ENCODE measurements at places on chromosomes 4 and X.

DNA sequence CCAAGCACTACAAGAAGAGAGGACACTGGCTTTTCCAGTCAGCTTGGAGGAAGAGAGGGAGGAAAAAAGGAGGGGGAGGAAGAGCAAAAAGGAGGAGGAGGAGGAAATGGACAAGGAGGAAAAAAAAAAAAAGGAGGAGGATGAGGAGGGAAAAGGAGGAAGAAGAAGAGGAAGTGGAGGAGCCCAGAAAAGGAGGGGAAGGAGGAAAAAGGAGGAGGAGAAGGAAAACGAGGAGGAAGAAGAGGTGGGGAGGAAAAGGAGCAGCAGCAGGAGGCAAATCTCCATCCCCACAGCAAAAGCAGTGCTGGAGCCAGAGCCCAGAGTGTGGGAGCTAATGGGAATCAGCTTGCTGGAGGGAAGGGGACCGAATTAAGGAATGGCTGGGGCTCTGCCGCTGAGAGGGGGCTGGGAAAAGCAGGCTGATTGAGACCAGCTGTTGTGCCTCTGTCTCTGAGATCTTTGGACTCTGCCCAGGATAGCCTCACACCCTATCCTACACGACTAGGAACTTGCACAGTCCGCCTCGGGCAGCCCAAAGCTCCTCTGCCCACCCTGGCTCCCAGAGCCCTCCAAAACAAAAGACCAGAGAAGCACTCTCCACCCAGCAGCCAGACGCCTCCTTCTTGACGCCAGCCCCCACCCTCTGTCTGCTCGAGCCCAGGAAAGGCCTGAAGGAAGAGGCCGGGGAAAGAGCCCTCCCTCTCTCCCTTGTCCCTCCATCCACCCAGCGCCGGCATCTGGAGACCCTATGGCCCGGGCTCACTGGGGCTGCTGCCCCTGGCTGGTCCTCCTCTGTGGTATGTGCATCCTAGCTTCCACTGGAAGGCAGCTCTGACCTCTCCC is at the start of gene XPNPEP2:
XPNPEP2 (plus strand) TSS at position 514 of the 843 bp plus-strand sequence; CDS start at position 749, 235 bp downstream.
- DNase-seq: no peak

- peak; percentile 49 for DNase-seq
These were observed 167.3 kb upstream of the LEF1 start for GRCh38 chr4:108336076-108336475.

DNA sequence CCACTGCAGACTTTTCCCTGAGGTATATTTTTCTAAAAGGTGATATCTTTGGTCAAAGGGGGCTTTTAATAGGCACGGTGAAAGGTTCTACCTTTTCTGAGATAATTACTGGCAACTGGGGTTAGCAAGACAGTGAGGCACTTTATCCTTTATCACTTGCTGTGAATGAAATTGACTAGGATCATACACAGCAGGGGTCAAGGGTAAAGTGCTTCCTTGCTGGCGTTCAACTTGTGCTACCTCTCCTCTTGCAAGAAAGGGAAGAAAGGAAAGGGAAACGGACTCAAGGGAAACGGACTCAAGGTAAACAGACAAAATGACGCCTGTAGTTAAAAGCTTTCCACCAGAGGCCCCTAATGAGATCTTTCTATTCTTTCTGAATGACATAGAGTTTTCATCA is 78.6 kb upstream of the RAPGEF2 start:
- DNase-seq: no peak

GRCh38 chr4:31190671-31191070 is 470.5 kb downstream of the PCDH7 start:
- no peak for DNase-seq

DNA sequence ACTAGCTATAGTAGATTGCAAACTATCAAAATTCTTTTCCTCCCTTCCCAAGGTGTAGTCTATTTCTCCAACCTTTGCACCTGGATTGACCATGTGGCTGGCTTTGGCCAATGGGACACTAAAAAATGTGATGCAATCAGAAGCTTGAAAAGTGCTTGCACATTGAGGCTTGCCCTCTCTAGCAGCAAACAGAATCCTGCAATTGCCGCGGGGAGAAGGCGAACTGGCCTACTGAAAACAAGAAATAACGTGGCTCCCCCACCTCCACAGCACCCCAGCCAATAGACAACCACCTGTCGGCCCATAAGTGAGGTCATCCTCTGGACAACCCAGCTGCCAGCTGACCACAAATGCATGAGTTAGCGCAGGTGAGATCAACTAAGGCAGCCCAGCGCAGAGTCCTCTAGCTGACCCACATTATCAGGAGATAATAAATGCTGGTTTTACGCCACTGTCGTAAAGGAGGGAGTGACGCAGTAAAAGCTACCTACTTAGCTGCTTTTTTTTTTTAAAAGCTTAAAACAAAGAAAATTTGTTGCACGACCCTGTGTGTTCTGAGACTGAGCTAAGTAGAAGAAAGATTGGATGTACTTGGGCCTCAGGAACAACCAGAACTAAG is 95.2 kb downstream of the GK start:
- DNase-seq: no peak

DNA sequence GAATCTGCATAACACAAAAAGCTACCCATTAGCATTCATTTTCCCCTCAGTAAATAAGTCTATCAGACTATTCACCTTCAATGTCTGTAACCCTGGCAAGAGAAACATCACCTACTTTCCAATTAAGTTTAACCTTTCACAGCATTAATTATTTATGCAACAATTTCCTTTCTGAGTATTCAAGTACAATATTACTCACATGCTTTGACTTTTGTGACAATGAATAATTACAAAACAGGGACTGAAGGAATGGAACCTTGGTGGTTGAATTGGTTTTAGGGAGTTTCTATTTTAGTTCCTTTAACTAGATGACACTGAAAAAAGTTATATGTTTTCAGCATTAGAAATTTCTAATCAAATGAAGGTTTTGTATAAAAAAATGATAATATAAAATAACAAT is 932.3 kb upstream of the EPHA5 start:
- no peak for DNase-seq

DNA sequence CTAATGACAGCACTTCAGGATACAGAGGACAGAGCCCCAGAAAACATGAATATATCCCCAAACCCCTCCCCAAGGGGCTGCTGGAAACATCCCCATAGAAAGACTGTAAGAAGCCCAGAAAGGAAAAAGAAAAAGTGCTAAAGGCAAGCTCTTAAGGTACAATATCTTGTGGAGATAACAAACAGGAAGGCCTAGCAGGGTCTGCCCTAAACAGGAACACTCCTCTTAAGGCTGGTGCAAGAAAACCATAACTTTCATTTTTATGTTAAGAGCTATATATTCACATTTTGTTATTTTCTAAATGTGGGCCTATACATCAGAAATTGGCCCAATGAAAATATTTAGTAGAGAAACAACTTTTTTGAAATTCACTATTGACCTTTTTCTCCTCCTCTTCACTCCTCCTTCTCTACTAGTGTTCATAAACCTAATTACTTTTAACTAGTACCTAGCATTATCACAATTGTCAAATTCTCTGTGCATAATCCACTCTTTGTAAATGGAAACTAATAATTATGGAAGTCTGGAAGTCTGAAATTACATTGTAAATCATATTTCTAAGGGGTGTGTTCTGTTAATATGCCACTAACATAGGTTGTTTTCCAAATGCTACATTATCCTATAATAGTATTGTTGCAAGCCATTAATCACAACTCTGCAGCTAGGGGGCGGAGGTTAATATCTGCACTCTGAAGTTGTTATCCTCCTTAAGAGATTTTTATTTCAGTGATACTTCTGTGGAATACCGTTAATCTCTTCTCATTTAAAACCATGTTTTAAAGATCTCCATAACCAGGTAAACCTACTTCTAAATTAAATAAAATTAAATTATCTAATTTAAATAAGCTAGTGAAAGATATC is 59.8 kb downstream of the CASK start:
- DNase-seq: no peak

GRCh38 chr4:177718514-177718913 is 276.3 kb upstream of the AGA start:
- no peak for DNase-seq

DNA sequence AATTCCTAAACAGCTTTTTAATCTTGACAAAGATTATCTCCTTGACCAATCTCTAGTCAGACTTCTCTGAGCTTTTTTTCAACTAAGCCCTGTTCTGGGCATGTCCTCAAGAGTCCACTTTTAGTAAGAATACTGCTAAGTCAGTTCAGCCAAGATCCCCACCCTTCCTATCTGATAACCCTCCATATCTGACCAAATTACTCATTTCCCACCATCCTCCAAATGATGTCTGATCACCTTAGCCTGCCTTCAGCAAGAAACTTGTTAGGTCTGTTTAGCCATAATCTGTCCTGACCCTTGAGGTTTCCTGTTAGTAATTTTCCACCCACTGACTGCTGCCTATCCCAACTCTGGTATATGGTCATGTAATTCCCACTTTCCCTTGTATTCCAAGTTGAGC is 65.2 kb downstream of the FAM13A start:
- no peak for DNase-seq

DNA sequence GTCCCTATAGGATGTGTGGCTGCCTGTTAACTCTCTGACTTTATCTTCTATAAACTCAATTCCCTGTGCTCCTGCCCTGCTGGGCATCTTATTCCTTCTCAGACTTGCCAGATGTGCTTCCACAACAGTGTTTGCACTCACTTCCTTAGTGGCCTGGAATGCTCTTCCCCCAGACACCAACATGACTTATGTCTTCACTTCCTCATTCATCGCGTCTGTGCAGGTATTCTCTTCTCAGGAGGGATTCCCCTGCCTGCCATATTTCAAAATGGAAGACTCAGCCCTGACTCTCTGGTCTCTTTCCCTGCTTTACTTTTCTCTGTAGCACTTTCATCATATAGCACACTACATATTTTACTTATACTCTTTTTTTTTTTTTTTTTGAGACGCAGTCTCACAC is 344.0 kb downstream of the CENPC start:
- DNase-seq: no peak

DNA sequence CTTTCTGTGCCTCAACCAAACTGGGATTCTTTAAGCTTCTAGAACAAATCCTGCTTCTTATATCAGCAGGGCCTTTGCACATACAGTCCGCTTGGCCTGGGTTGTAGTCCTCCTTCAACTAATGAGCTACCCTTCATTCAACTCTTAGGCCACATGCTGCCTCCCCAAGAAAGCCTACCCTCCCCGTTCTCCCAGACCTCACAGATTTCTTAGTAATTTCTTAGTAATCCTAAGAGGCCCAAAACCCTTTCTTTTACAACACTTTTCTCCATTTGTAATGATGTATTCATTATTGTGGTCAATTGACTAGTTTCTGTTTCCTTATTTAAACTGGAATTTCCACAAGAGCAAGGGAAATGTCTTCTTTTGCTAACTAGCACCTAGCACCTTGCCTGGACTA is 233.1 kb downstream of the PPP1R2C start:
- no peak for DNase-seq

DNA sequence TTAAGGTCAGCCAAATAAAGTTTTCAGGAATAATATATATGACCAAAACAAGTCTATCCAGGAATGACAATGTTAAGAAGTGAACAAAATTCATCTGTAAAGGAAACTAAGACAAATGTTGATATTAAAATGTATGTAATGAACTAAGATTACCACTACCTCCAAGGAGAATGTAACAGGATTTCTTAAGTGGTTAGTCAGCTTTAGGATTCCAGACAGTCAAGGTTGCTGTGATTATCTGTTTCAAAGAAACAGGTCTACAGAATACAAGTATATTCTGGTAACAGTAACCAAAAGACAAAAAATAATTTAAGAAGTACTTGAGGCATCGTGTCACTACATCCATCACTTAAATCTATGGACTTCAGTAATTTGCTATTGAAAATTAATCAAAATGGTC is 172.8 kb downstream of the SCFD2 start:
- DNase-seq: no peak

DNA sequence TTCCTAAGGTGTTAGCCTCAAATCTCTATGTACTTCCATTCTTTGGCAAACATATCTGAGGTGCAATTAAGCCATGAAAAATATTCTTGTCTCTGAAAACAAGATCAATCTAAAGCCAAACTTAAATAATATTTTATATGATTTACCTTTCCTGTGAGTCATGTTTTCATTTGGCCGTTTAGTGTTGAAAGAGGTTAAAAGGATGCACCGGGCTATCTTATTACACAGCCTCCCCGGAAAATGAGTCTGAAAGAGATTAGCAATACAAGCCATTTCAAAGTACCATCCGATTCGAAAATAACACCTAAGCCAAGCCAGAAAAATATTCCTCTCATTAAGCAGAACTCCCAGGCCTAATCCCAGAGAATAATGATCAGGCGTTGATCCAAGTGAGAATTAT is 161.5 kb upstream of the EPHA5 start:
- no peak for DNase-seq

- no peak for DNase-seq
These were observed 1.1 kb downstream of the PCYT1B start for GRCh38 chrX:24646006-24646405.

DNA sequence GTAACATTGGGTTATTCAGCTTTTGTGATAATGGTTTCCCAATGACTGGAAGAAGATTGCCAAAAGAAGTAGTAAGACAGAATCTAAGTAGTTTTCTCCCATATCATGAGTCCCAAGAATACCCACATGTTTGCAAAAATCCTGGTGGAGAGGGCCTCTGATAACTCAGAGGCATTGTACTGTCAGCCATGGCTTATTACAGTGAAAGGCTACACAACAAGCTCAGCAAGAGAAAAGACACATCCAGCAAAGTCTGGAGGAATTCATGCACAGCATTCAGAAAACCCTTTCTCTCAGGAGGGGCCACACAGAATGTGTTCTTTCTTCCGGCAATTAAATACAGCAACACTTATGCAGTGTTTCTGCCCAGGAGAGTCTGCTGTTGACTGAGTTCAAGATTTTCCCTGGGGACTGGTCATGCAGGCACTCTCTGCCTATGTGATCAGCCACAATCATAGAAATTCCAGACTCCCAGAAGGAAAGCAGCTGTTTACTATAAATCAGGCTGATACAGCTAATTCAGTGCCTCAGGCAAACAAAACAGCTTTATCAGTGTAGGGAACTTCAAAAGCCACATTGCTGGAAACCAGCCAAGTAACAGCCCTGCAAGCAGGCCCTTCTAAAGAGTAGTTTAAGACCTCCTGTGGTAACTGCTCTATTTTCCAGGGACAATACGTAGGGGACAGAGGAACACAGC is 937.1 kb downstream of the CCSER1 start:
- peak; percentile 24 for DNase-seq

DNA sequence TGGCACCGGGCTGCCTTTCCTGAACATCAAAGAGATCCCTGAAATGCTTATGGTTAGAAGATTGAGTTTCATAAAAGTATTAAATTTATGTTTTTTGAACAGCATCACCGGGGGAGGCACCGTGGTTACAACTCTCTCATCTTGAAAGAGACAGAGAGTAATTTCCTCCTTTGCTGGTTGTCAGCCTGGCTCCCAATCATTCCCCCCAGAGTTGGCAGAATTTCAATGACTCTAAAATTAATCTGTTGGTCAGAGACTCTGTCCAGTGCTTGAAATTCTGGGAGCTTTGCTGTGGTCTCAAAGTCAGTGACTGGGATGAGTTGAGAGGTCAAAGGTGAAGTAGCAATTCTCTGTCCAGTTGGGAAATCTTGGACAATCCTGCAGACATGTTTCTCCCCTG is 135.9 kb downstream of the RAB28 start:
- DNase-seq: no peak

DNA sequence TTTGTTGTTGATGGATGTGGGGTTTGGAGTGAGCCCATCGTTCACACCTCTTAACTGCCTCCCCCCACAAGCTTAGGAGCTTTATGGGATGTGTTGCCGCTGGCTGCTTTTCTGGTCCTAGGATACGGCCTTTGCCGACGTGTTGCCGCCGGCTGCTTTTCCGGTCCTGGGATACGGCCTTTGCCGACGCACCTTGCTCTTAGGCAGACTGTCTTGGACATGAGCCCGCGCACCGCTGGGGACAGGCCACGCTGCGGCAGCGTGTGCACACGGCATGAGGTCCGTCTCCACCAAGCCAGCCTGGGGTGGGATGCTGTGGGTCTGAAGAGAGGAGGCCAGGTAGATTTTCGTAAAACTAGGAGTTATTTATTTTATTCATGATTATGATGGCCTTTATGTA is 14.2 kb downstream of the RGS12 start:
- DNase-seq: no peak
